ENCODE measurements at places on chromosomes 5 and 9.

DNA sequence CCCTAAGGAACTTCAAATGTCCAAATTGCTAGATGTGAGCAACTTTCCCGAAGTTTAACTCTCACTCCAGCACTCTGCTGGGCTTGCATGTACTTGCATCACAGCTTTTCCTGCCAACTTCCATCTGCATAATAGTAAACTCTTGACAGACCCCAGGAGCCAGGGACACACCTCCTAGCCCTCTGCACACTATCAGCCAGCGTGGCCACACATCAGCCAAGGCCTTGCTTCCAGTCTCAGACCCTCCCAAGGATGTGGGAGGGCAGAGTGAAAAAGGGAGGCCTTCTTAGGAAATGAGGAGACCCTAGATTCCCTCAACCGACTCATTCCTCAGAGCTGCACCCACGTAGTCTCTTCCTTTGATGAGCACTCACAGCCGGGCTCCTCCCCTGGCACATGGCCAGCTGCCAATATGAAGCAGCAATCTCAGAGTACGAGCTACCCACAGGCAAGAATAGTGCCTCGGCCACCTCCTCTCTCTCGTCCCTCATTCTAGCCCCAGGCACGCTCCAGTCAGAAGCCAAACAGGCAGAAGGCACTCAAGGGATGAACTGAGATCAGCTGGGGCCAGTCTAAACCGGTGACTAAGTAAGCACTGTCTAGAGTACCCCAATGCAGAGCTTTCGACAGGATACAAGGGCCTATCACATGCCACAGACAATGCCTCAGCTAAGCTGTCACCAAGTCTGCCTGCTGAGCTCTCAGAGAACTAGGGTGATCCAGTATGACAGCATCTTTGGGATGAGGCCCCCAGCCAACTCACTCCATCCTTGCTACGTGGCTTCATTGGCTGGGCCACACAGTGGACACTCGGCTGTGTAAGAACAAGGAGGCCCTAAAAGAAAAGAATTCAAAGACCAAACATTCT, 2.3 kb downstream of the P4HA2 start:
- DNase-seq = peak; percentile 83

- no peak for DNase-seq
Measured at GRCh38 chr9:133273819-133274218, 1.2 kb downstream of the ABO start.

GRCh38 chr9:137163365-137163715, 6.5 kb downstream of the LRRC26 start:
- no peak for DNase-seq

DNA sequence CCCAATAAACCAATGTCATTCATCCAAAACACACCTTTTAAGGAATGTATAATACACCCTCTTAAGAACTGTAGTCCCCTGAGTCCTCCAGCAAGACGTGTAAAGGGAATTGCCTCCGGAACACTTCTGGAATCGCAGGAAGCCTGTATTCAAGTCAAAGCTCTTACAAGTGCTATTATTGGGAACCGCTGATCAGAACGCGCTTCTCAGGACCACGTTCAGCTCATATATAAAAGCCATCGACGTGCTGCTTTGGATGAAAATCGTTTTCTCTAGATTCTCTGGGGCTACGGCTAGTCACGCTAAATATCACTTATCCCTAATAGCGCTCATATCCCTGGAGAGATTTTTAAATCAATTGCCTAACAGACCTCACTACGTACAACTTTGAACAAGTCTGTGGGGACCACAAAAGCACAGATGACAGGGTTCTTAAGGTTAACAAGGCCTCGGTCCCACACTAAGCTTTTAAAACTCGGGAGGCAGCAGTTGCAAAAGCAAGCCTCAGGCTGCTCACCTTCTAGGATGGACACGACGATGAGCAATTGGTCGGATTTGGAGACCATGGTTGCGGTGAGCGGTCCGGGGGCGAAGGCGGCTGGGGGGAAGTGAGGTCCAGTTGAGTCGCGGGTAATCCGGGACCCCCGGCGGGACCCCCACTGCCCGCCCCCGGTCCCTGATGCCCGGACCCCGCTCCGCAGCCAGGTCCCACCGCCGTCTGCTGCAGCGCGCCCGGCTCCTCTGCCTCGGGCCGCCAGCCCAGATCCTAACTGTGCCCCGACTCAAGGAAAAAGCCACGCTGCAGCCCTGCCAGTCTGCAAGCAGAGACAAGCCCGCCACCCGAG, 548 bp downstream of the CEP120 start:
- peak; percentile 18 for DNase-seq

DNA sequence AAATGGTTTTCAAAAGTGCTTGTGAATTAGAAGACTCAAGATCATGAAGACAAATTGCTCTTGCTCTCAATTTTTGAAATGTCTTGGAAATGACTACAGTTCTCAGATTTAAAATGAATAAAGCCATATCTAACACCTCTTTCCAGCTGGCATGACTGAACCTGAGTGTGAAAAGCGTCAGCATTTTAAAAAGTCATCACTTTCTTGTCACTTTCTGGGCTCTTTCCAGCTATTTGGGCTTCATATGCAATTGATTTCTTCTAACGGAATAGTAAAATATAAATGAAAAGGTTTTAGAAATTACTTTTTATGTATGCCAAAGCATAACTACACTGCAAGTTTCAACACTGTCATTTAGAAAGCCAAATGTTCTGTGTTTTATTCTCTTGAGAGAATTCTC, 2.3 kb downstream of the GPR21 start:
- no peak for DNase-seq

- DNase-seq = no peak
Measured at GRCh38 chr5:176320577-176320976, 41.0 kb downstream of the KIAA1191 start.

- no peak for DNase-seq
Measured at GRCh38 chr5:123154886-123155445, 65.9 kb downstream of the PRDM6 start.

- DNase-seq = no peak
Measured at GRCh38 chr9:113216406-113216805, 4.7 kb downstream of the FKBP15 start.

DNA sequence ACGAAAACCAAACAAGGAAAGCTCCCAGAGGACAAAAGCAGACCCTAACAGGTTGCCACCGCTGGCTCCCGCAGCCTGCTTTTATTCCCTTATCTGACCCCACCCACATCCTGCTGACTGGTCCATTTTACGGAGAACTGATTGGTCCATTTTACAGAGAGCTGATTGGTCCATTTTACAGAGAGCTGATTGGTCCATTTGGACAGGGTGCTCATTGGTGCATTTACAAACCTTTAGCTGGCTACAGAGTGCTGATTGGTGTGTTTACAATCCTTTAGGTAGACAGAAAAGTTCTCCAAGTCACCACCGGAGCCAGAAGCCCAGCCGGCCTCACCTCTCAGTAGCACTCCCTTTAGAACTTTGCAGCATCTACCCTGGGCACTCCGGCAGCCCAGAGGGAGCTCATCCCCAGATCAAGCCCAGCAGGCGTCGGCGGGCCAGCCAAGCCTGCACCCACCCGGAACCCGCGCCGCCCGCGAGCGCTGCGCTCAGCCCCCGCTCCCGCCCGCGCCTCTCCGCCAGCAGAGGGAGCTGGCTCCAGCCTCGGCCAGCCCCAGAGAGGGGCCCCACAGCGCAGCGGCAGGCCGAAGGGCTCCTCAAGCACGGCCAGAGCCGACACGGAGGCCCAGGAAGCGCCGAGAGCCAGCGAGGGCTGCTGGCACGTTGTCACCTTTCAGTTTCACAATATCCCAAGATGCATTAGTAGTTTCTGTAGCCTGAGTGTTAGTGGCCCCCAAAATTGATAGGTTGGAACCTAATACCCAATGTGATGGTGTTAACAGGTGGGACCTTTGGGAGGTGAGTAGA, 35.3 kb upstream of the CLPTM1L start:
- DNase-seq = no peak

DNA sequence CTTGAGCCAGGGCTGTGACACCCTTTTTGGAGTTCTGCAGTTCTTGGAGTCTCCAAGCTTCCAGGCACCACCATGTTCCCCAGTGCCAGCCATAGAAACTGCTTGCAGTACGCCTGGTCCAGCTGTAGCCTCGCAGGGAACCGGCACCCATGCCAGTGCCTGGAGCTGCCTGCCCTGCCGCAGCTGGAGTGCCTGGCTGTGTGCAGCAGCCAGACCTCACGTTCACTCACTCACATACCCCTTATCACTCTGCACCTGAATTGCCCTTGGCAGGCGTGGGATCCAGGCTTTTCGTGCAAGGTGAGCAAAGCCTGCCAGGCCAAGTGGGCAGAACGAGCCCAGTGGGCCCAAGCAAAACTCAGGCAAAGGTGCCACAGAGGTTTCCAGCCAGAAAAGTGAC, 77.8 kb upstream of the SHB start:
- DNase-seq = no peak

DNA sequence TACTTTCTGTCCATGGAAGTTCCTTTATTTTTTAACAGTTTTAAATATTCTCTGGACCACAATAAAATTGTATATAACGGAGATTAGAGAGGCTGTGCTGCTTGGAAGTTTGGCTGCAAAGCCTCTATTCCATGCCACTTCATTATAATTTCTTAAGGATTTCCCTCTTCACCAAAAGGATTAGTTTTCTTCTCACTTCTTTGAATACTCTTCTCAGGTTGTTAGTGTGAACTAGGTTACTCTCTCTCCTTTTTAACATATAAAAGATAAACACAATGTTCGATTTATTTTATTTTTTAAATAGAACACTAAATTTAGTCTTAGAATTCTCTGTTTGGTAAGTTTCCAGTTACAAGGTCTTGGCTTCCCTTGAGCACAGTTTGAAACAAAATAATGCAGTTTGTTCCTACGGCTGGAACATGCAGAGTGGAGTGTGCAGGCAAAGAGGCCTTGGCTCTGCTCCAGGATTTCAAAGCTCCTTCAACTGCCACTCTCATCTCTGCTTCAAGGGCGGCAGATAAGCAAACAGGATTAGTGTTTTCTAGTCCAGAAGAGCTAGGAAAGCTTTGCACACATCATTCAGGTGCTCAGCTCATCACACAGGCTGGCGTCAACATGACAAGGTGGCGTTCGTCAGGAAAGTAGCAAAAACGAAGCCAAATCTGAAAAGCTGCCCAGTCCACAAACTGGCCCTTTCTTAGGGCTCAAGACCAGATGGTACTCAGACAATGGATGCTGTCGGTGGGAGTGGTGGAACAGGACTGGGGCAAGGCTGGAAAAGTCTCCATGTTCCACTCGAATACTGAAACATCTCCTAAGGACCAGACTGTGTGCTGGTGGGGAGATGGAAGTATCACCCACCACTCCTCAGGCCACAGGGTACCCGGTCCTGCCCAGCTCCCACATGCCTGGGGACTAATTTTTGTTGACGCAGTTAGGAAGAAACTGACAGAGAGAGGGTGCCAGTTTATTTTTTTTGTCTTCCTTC, 286.6 kb downstream of the CRB2 start:
- DNase-seq = peak; percentile 28

GRCh38 chr9:117771136-117771535, 66.9 kb downstream of the TLR4 start:
- DNase-seq = no peak

All from brain microvascular endothelial cell (primary cell).